ENCODE measurements at places on chromosomes 11 and 22.

- no peak for DNase-seq
Measured at GRCh38 chr11:111137846-111138245, 107.7 kb upstream of the POU2AF2 start.

GRCh38 chr22:41499624-41500280, 30.8 kb downstream of the ACO2 start:
- no peak for DNase-seq

GRCh38 chr11:27945348-27945747, 162.6 kb downstream of the KIF18A start:
- DNase-seq, result no peak

DNA sequence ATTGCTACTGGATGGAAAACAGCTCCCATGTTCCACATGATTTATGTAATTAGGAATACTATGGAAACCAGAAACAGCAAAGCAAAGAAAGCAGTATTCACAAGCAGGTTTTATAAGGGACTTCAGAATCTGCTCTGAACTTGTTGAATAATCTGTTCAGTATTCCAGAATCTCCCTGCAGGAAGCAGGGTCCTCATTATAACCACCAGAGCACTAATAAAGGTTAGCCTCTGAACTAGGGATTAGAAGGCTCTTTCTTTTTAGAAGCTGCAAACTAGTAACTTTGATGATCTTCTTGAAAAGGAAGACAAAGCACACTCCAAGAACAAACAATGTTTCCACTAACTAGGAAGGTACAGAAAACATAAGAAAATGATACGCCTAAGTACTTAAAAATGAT, 125.8 kb downstream of the DCDC1 start:
- peak; percentile 20 for DNase-seq

GRCh38 chr11:35750981-35751663, 88.5 kb downstream of the TRIM44 start:
- DNase-seq, result no peak

- no peak for DNase-seq
Measured at GRCh38 chr22:49583886-49584505, 243.7 kb downstream of the BRD1 start.

GRCh38 chr11:10655227-10655626, 38.3 kb downstream of the IRAG1 start:
- no peak for DNase-seq

DNA sequence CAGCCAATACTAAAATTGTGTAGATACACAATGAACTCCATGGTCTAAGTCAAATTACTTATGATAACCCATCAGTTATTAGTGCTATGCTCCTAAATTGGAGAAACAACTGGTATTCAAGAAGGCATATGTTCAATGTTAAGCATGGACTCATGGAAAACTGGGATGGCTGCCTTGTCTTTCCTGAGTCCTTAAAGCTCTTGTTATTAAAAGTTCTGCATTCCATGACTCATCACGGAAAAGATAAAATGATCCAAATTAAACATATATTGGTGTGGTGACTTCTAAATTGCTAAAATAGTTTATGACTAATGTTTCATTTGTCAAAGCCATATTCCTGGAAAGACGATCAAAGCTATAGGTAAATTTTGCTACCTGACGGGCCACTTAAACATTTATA, 9.4 kb upstream of the EI24 start:
- no peak for DNase-seq

DNA sequence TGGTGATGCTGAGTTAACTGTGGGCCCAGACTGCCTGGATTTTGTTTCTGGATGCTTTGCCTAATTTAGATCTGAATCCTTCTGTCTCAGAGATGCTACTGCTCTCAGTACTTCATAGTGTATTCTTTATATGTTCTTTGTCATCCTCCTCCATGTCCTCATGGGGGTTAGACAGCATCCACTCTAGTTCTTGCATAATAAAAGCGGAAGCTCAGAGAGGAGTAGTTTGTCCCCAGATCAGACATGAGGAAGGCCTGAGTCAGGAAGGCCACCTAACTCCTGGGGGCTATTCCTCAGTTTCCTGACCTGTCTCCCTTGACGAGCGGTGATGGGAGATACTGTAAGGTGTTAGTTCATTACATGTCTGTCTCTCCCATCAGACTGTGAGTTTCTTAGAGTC, 90.2 kb downstream of the SCN3B start:
- no peak for DNase-seq

DNA sequence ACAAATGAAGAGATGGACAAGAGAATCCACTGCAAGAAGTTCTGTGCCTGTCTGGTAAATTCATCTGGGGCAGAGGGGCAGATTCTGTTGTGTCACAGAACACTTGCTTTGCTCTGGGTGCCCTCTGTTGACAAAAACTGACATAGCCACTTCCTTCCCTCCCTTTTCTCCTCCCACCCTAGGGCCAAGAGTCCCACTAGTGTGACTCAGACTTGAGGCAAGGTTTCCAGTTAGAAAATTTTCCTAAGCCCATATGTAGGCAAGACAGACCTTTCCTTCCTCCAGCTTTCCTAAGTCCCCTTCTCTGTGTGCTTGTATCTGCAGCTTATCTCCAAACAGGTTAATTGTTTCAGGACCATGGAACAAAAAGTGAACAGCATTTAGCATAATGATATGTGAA, 106.8 kb downstream of the RBFOX2 start:
- peak; percentile 36 for DNase-seq

GRCh38 chr11:115166820-115167219, 337.4 kb downstream of the CADM1 start:
- DNase-seq, result no peak

GRCh38 chr11:76302996-76303395, 77.9 kb downstream of the THAP12 start:
- DNase-seq, result no peak

DNA sequence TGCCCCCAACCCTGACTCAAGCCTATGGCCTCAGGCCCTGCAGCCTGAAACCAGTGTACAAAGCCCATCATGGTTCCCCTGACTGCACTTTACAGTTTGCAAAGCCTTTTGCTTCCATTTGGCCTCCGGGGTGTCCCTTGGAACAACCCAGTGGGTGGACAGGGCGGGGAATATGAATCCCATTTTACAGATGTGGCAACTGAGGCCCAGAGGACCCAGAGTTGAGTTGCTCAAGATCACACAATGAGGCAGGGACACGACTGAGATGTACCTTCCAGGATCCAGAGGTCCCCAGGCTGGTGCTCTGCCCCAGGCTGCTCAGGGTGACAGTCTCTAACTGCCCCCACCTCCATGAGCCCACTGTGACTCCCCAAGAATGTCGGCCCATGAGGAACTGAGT, 5.4 kb upstream of the POLDIP3 start:
- no peak for DNase-seq

DNA sequence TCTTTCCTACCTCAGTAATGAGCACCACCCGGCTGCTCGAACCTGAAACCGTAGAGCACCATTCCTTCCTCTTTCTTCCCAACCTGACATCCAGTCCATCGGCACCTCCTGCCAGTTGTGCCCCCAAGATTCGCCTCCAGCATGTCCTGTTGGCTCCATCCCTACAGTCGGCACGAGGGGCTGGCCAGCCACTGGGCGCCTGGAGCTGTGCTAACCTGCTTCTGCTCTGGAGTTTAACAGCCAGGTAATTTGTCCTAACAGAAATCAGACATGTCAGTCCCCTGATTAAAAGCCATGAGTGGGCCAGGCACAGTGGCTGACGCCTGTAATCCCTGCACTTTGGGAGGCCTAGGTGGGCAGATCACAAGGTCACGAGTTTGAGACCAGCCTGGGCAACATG, 16.8 kb downstream of the FDX1 start:
- no peak for DNase-seq

DNA sequence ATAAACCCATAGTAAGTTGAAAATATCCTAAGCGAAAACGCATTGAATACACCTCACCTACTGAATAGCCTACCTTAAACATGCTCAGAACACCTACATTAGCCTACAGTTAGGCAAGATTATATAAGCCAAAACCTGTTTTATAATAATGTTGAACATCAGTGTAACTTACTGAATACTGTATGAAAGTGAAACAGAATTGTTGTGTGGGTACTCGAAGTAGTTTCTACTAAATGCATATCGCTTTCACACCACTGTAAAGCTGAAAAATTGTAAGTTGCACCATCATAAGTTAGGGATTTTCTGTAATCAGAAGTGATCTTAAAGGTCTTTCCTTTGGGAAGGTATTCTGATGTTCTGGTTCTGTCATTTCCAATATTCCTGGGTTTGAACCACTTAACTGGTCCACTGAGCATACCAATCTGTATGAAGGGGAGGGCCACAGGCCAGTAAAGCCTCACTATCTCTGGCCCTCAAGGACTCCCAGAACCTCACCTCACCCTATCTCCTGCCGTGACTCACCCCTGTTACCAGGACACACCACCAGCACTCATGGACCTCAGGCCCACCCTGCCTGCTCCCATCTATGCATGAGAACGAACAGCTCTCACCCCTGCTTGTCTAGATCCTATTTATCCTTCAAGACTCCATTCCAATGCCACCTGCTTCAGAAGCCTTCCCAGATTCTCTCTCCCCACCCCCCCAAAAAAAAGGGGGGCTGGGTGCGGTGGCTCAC, 70.0 kb downstream of the NAT10 start:
- no peak for DNase-seq

GRCh38 chr22:45757068-45757467, 85.4 kb downstream of the ATXN10 start:
- DNase-seq, result peak; percentile 65

- peak; percentile 86 for DNase-seq
Measured at GRCh38 chr11:46537537-46538295, 56.1 kb downstream of the AMBRA1 start.

GRCh38 chr11:71342951-71343827, 90.8 kb upstream of the SHANK2 start:
- DNase-seq, result peak; percentile 44

DNA sequence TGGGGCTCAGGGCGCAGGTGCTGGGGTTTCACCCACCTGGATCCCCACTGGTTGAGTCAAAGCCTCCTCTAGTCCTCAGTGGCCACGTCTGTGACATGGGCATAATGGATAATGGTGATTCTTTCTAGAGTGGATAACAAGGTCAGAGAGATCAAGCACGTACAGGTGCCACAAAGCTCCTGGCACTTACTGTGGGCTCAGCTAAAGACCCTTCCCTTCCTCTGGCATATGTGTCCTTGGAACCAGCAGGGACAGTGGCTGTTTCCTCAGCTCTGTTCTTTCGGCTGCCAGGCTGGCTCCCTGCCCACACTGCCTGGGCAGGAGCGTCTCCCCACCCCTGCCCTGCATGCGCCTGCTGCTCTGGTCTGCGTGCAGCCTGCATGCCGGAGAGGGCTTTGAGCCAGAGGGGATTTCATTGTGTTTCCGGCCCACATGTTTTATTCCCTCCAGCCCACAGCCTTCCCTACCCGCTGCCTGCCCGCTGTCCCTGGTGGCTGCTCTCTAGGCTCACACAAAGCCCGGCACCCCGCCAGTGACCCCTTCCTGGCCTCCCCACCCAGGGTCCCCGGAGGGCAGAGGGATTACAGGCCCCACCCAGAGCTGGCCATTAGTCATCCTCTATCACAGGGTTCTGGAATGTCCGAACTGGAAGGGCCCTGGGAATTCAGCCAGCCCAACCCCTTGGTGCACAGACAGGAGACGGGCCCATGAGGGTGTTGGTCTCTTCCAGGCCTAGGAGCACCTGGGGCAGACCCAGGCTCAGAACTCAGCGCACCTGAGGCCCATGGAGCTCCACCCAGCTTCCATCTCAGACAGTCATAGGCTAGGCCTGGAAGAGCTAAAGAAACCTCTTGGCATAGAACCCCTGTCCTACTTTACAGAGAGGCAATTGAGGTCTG, 55.3 kb upstream of the GCAT start:
- DNase-seq, result peak; percentile 30

GRCh38 chr11:119093942-119094815, 7.5 kb downstream of the DPAGT1 start:
- no peak for DNase-seq

GRCh38 chr11:130644187-130644586, 195.7 kb downstream of the ADAMTS15 start:
- no peak for DNase-seq

Measured in neuronal stem cell (in vitro differentiated cells).